Activated T-helper 1 cell treated with Interleukin-2 at 50 U/mL for 16 hours (primary cell): ENCODE measurements at places on chromosomes 2 and 18.

- no peak for DNase-seq
Measured at GRCh38 chr2:202608142-202608852, 26.5 kb upstream of the FAM117B start.

- no peak for DNase-seq
Measured at GRCh38 chr2:238573065-238573778, 146.5 kb downstream of the ASB1 start.

DNA sequence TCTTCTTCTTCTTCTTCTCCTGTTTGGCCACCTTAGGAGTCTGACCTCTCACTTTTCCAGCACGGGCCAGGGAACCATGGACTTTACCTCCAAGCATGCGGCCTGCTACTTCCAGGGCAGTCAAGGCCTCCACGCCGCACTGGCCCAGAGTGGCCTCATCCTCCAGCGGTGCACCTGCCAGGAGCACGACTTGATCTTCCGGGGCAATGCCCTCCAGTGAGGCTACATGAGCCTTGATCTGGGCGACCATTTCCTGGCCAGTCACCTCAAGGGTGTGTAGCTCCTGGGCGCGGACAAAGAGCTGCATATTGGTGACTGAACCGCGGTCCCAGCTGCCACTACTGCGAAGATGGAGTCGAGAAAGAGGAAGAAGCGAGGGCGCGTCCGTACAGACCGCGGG lies 67.1 kb downstream of the DIPK1C start:
- DNase-seq: no peak

- DNase-seq: no peak
Measured at GRCh38 chr2:34652636-34653035, 1053.5 kb upstream of the FAM98A start.

DNA sequence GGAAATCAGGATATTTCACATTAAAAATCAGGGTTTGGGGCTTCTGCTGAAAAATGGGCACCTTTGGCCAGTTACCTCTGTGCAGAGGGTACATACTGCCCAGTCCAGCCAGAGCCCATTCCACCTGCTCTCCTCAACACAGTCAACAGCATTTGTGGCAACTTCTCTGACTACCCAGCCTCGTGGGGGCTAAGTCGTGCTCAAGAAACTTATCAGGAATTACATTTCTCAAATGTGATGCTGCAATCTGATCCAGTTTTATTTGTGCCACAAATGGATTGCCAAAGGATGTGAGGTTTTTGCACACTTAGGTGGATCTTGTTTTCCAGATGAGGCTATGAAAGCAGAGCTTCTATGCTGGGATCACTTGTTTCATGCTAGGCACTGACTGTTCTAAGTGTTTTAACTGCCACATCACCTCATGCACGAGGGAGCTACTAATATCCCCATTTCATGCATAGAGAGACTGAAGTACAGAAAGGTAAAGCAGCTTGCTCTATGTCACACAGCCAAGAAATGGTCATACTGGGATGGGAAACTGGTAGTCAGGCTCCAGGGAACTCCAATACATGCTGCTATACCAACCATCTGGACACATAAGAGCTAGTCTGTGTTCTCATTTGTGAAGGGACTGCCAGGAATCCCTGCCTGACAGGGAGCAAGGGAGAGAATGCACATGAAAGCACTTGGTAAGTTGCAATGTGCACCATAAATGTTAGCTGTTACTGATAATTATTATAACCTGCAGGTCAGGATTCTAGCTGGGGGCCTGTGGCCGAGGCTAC lies 89.0 kb upstream of the HK2 start:
- DNase-seq: no peak
